Fibroblast of upper back skin (primary cell): ENCODE measurements at places on chromosomes 11 and 22.

DNA sequence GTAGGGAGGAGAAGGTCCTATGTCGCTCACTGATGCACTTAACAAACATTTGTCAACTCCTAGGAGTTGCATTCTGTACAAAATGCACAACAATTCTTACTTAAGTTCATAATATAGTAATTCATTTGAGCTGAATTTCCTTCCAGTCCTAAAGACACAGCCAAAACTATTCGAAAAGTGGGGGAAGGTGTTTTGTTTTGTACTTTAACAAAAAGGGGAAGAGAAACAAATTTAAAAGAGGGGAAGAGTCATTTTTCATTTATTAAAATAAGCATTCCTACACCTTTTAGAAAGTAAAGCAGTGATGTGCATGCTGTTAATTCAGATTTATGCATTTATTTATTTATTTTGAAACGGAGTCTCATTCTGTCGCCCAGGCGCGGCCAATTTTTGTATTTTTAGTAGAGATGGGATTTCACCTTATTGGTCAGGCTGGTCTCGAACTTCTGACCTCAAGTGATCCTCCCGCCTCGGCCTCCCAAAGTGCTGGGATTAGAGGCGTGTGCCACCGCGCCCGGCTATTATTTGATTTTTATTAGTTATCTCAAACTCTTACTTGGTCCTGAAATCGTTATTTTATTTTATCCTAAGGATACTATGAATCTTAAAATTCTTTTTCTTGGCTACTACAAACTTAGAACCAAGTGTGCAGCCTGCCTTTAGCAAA is 1.1 kb upstream of the FANCF start:
- no peak for DNase-seq

- no peak for DNase-seq
These were observed 96.8 kb upstream of the THY1 start for GRCh38 chr11:119519796-119520195.

DNA sequence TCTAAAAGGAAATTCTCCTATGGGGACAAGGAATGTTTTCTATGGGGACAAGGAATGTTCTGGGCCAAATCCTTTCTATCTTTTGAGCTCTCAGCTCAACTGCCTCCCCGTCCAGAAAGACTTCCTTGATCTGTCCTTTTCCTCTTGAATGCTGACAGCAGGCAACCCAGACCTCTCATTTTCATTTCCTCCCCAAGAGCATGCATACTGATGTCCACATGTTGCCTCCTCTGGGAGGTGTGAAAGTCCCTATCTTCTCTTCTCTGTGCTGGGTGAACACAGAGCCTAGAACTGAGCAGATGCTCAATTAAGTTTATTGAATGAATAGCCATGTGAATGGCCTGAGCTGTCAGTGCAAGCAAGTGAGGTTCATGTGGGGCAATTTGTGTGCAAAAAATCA is 331.9 kb upstream of the NARS2 start:
- DNase-seq: no peak

GRCh38 chr22:42160830-42161696 is 30.5 kb upstream of the CYP2D6 start:
- no peak for DNase-seq

DNA sequence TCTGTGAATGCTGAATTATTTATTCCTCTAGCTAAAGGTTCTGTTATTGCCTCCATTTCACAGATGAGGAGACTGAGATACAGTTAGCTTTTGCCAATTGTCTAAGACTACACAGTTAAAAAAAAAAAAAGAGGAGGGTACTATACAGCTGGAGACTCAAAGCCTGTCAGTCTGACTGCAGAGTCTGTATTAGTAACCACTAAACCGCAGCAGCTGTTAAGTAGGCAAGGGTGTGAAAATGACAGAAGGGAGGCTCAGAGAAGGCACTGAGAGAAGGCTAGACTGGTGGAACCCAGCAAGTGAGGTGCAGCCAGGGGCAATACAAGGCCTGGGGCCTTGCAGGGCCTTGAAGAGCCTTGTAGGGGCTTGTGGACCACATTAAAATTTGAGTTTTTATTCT is 181.2 kb downstream of the CSNK2A3 start:
- DNase-seq: peak; percentile 52
